ENCODE measurements at places on chromosomes 13 and 19.

DNA sequence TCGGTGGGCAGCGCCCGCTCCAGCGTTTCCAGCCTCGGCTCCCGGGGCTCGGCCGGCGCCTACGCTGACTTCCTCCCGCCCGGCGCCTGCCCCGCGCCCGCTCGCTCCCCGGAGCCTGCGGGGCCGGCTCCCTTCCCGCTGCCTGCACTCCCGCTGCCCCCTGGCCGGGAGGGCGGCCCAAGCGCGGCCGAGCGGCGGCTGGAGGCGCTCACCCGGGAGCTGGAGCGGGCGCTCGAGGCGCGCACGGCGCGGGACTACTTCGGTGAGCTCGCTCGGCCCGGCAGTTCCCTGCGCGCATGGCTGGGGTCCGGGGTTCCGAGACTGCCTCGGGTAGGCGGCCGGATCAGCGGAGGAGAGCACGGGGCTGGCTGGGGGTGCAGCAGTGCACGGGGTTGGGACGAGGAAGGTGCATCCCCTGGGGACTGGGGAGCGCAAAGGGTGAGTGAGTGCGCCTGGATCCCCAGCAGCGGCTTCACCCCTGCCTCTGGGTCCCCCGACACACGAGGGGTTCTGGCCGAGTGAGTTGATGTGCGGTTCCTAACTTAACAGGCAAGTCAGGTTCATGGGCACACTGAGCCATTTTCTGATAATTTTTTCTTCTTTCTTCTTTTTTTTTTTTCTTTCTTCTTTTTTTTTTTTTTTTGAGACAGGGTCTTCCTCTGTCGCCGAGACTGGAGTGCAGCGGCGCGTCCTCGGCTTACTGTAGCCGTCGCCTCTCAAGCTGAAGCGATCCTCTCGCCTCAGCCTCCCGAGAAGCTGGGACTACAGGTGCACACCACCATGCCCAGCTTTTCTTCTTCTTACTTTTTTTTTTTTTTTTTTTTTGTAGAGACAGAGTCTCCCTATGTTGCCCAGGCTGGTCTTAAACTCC lies 1.1 kb downstream of the WTIP start:
- DNase-seq, result no peak

DNA sequence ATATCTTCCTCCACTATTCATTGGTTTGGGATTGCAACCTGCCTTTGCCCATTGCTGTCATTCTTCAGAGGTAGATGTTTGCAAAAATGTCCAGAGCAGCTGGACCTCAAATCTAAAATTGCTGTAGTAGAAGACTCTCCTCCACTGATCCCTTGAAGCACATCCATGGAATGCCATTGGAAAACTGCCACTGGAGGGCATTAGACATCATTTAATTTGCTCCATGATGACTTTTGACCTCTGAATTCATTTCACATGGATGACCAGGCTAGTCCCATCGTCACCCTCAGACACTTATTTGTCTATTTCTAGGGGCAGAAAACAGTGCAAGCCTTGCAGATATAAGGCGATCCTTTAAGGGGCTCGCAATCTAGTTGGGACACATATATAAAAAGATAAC lies 33.9 kb upstream of the FLT1 start:
- no peak for DNase-seq

- DNase-seq, result no peak
These were observed 54.8 kb upstream of the LATS2 start for GRCh38 chr13:21116141-21116540.

GRCh38 chr19:10784257-10784656 lies 51.8 kb downstream of the TMED1 start:
- DNase-seq, result no peak

DNA sequence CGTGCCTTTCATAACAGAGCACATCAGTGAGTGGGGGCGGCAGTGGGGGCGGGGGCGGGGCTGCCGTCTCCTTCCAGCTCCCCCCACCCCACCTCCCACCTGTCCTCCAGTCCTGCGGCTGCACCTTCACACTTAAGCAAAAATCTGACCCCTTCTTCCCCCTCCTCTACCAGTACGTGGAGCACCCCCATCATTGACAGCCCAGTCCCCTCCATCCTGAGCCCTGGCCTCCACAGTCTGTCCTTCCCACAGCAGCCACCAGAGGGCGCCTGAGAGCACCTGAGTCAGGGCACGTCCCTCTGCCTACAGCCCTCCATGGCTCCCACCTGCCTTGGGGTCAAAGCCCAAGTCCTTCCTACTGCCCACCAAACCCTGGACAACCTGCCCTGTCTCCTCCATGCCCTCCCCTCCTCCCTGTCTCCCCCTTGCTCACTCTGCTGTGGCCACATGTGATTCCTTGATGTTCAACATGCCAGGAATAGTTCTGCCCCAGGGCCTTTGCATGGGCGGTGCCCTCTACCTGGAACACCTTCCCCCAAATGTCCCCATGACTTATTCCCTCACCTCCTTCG lies 4.0 kb downstream of the EBI3 start:
- peak; percentile 57 for DNase-seq

GRCh38 chr13:109606520-109606919 lies 179.9 kb downstream of the IRS2 start:
- DNase-seq, result no peak

DNA sequence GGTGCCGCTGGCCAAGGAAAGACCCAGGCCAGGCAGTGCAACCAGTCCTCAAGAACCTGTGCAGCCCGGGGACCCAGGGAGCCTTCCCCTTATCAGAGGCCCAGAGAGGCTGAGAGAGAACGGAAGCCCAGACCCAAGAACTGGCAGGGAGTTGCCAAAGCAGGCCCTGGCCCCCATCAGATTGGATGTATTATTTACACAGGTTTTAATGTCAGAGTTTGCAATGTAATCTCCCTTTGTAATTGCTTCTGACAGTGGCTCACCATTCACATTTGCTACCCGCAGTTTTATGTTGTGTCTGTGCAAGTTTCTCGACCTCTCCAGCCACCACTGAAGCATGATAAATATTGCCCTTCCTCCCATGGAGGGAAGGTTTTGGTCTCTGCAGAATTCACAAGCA lies 660.9 kb downstream of the LIG4 start:
- no peak for DNase-seq

- no peak for DNase-seq
These were observed 4.8 kb upstream of the DAPK3 start for GRCh38 chr19:3975637-3976087.

DNA sequence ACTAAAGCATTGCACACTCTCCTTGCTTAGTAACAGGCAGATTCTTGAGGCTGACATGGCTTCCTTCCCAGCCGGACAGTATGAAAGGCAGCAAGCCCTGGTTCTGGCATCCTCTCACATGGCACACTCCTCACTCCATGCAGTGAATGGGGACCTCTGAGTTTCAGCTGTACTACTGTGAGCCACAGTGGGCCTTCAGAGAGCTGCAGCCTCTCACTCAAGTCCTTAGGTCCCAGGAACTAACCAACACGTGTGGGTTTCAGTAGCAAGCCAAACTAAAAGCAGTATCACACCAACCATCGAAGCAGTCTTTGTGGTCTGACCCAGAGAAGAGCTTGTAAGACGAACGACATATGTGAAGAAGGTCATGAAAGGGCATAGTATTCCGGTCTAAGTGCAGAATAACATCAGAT lies 128.2 kb downstream of the TBC1D4 start:
- no peak for DNase-seq

GRCh38 chr13:114034481-114034891 lies 60.6 kb upstream of the C13orf46 start:
- no peak for DNase-seq

DNA sequence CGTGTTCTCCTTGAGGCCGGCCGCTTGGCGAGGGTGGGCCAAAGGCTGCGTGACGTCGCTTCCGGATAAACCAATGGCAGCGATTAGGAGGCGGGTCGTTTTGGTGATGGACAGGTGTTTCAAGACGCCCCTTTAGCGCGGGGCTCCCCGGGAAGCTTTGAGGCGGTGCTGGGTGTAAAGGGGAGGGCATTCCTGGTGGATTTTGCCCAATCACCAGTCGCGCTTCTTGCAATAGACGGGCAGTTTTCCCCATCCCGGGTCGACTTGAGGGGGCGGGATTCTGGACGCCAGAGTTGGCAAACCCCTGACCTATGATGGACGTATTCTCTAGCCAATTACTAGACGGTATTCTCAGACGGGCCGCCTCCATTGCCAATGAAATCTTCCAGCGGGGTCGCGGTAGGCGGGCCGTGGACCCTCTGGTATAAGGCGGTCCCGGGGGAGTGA lies 264 bp upstream of the PRMT1 start:
- peak; percentile 100 for DNase-seq

- no peak for DNase-seq
These were observed 6.2 kb upstream of the DZIP1 start for GRCh38 chr13:95650696-95651095.

GRCh38 chr13:29849071-29849631 lies 1.3 kb downstream of the UBL3 start:
- peak; percentile 19 for DNase-seq

DNA sequence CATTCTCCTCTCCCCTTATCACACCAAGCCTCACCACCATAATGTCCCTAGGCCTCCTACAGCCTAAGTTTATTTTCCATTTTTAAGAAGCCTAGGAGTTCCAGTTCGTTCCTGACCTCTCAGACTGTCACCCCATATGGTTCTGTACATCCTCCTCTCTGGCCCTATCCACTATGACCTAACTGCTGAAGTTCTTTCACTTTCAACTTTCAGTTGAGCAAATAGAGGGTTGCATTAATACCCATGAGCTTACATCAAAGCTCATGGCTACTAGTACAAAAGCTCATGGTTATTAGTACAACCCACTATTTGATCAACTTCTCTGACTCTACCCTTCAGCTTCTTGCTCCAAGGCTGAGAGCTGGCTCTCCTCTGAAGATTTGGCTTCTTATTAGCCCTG lies 72.9 kb downstream of the FGF14 start:
- no peak for DNase-seq

DNA sequence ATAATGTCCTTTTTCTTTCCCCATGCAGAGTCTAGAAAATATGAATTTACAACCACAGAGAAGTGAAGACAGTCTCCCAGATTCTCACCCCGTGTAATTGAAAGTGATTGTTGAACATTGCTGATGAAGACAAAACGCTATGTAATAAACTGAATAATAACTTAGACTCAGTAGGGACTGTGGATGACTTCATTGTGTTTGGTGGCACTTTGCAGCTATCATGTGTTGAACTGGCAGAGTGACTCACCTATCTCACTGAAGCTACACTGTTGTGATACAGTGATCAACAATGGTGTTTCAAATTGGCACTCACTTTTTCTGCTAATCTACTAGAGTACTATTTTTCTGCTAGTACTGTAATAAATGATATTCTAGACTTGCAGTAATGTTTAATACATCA lies 261.3 kb downstream of the DACH1 start:
- no peak for DNase-seq

- DNase-seq, result peak; percentile 86
These were observed at the start of gene MOB3A for GRCh38 chr19:2096034-2096479. Gene MOB3A (minus strand): TSS chr19:2096326. CDS start chr19:2078560, 17,766 bp downstream.

DNA sequence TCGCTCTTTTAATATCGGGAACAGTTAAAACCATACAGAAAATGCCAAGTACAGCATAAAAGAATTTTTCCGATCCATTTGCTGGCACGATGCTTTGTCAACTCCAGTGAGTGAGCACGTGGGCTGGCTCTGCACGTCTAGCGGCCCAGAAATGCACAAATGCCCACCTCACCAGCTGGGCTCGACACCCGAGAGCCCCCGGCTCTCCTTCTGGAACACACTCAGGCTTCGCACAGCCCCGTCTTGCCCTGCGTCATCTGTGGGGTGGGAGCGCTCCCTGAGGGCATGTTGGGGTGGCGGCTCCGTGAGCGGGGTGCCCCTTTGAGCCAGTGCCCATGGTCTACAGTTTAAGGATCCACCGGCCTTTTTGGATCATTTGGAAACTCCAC lies 24.5 kb downstream of the ATP4B start:
- no peak for DNase-seq

GRCh38 chr13:51556740-51557139 lies 27.5 kb upstream of the WDFY2 start:
- DNase-seq, result no peak

DNA sequence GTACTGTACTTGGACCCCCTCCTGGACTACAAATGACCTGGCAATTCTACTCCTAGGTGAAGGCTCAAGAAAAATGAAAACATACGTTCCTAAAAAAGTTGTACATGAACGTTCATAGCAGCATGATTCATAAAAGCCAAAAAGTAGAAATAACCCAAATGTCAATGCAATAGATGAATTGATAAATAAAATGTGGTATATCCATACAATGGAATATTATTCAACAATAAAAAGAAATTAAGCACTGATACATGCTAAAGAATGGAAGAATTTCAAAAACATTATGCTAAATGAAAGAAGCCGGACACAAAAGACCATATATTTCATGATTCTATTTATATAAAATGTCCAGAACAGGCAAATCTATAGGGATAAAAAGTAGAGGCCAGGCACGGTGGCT lies 9.5 kb downstream of the ZNF432 start:
- no peak for DNase-seq

DNA sequence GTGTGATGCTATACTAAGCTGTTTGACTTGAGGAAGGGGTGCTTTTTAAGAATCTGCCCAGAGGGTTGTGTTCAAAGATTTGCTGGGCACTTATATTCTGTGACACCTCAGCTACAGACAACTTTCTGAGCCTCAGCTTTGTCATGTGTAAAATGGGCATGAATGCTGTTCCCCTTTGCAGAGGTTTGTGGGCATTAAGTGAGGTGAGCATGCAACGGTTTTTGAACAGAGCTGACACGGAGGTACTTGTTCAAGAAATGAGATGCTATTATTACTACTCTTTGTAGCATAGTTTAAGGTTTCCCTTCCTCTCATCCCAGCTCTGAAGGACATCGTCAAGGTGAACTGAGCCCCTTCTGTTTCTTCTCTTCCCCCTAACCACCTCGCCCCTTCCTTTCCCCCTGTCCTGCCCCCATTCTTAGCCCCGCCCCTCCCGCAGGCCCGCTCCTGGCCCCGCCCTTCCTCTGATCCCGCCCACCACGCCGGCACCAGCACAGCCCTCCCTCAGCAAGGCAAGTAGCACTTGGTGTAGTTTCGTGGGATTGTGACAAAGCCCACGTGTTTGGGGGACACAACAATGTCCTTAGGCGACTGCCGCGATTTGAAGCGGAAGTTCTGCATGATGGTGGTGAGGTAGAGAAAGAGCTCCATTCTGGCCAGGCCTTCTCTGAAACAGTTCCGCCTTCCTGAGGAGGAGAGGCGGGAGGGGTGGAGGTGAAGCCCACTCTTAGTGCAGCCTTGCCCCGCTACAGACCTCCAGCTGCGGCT lies 26.1 kb upstream of the CYP2A7 start:
- peak; percentile 20 for DNase-seq

GRCh38 chr13:91740756-91741155 lies 342.3 kb downstream of the GPC5 start:
- DNase-seq, result no peak

GRCh38 chr19:10245189-10245939 lies 6.7 kb upstream of the MRPL4 start:
- no peak for DNase-seq

DNA sequence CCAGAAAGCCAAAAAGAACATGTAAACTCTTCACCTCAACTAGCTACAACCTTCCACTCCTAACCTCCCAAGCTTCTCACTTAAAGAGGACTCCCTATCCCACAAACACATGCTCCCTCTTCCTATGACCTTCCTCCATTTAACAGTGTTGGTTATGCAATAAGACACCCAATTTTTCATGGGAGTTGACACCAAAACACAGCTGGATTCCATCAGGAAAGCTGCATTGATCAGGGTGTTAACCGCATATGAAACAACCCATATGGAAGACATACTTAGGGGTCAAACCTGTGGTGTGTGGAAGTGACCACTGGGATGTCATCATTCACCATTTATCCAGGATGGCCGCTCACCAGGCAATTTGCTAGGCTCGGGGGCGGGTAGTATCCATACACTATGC lies 21.9 kb downstream of the ZNF473 start:
- no peak for DNase-seq

Measured in CD4-positive, alpha-beta T cell treated with Interleukin-15 for 4 hours (primary cell).